ENCODE measurements at places on chromosomes 2 and 18.

DNA sequence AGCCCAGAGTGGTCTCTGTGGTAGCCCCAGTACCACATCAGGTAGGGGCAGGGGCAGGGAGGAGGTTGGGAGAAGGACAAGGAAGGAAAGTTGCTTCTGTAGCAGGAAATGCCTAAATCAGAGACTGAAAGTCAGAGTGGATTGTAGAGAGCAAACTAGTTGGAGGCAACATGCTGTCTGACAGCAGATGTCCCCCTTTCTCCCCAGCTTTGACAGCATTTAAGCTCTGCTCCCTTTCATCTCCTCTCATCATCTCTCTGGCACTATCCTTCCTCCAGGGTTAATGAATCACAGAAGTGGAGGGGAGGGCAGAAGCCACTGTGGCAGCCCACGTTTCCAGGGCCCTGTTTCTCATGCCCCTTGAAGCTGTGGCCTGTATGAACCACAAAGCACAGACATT lies 50.4 kb downstream of the BOD1L2 start:
- DNase-seq = no peak

DNA sequence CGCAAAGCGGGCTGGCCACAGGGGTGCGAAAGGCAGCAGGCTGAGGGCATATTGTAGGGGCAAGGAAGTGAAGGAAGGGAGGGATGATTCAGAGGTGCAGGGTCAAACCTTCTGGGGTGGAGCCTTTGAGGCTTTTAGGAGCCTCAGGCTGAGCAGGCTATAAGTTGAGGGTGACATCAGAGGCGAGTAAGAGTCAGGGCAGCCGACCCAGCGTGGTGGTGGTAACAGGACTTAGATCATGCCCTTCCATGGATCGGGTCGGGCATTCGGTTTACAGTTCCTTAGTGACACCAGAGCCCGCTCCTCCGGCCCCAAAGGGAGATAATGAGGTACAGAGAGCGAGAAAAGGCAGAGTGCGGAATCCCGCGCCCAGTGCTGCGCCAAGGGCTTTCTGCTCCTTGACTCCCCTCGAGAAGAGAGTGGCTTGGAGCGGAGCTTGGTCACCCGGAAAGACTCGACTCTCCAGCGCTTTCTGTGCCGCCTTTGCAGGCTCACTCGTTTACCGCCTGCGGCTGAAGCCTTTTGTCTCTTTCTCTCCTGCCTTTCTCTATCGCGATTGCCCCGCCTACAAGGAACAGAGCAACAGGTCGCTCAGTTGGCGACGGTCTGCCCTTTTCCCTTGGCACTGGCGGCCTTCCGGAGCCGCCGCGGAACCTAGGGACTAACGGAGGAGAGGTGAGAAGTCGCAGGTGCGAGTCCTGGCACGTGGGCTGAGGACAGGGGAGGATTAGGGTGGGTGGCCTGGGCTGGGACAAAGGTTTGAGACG lies 720 bp downstream of the LBX2 start:
- peak; percentile 54 for DNase-seq

GRCh38 chr18:40769786-40770185 lies 1185.2 kb upstream of the PIK3C3 start:
- DNase-seq = no peak

DNA sequence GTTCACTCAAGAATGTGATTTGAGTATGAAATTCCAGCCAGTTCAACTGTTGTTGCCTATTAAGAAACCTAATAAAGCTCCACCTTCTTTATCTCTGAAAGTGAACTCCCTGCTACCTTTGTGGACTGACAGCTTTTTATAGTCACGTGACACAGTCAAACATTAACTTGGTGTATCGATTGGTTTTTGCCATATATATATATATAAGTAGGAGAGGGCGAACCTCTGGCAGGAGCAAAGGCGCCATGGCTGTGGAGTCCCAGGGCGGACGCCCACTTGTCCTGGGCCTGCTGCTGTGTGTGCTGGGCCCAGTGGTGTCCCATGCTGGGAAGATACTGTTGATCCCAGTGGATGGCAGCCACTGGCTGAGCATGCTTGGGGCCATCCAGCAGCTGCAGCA lies at the start of gene UGT1A1:
UGT1A1 (plus strand) TSS at position 228 of the 400 bp plus-strand sequence; CDS start at position 246, 18 bp downstream.
- DNase-seq = no peak

All from MV-4-11 (cell line).